Neural progenitor cell (in vitro differentiated cells): ENCODE measurements at places on chromosomes 4 and X.

- H3K27me3 ChIP-seq = no peaks in the 10 kb centered on the region
- H3K27ac ChIP-seq = no peak overlapping the region
- H3K4me3 ChIP-seq = no peak overlapping the region
- H3K4me1 ChIP-seq = no peaks in the 10 kb centered on the region
- DNase-seq = no peak
- H3K36me3 ChIP-seq = no peaks in the 10 kb centered on the region
These were observed 550.7 kb upstream of the SLIT2 start for GRCh38 chr4:19700992-19701391.

- DNase-seq = no peak
- peak overlapping the region; percentile 58 for H3K4me3 ChIP-seq
- H3K27me3 ChIP-seq = peaks cover 11% of the 10 kb centered on the region
- H3K36me3 ChIP-seq = no peaks in the 10 kb centered on the region
- no peak overlapping the region for H3K27ac ChIP-seq
These were observed 391 bp downstream of the UBL4A start for GRCh38 chrX:154486052-154486395.

DNA sequence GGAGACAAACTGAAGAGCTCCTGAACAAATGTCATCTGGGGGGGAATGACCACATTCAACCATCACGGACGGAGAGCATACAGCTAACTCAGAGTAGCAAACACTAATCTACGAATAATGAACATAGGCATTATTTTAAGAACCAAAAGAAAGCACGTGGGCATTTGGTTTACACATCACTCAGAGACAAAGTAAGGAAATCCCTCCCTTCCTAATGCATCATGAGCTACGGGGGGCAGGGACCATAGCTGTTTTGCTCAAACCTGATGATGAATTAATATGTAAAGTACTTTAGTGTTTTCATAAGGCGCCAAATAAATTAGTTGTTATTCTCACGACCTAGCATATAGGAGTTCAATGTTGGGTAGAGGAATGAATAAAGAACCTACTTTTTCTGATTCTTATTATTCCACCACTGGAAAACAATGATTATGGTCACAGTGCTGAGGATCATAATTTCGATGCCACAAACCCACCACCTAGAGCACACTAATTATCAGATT, 11.7 kb upstream of the TMEM156 start:
- no peaks in the 10 kb centered on the region for H3K27me3 ChIP-seq
- no peak for DNase-seq
- peaks cover 14% of the 10 kb centered on the region for H3K4me1 ChIP-seq
- no peaks in the 10 kb centered on the region for H3K36me3 ChIP-seq
- H3K4me3 ChIP-seq = peak overlapping the region; percentile 82

GRCh38 chr4:26609868-26610267, 26.0 kb downstream of the TBC1D19 start:
- no peaks in the 10 kb centered on the region for H3K36me3 ChIP-seq
- no peak for DNase-seq

DNA sequence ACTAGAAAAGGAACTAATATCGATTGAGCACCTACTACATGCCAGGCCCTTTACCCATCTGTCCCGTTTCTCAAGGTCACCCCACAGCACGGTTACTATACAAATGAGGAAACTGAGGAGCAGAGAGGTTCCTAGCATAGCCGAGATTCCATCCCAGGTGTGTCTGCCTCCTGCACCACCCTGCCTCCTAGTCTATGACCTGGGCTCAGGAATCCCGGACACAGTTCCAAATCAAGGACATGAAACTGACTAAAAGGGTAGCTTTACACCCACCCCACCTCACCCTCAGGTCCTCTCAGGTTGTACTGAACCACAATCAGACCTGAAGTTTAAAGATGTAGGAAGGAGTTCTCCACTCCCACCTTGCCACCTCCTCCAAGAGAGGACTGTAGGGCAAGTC, 55.6 kb downstream of the APBB2 start:
- H3K36me3 ChIP-seq = no peaks in the 10 kb centered on the region
- no peaks in the 10 kb centered on the region for H3K4me1 ChIP-seq
- no peak overlapping the region for H3K4me3 ChIP-seq
- no peak overlapping the region for H3K27ac ChIP-seq

DNA sequence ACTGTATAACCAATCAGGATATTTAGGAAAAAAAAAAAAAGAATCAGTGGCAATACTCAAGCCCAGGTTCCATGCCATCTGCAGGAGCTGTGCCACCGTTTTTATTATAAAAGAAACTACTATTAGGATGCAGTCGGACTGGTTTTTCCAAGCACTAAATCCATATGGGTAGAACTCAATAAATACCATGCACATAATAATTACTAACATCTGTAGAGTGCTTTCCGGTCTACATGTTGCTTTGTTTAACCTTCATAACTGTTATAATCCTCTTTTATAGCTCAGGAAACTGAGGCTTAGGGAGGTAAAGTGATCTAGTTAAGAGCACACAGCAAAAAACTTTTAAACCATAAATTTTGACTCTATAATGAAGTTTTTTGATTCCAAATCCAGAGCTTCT, 24.0 kb downstream of the ARSJ start:
- no peaks in the 10 kb centered on the region for H3K27me3 ChIP-seq
- no peak overlapping the region for H3K27ac ChIP-seq
- H3K4me3 ChIP-seq = no peak overlapping the region

GRCh38 chr4:109025471-109026076, 262.7 kb upstream of the ETNPPL start:
- no peaks in the 10 kb centered on the region for H3K36me3 ChIP-seq
- no peak overlapping the region for H3K27ac ChIP-seq
- no peak for DNase-seq
- no peaks in the 10 kb centered on the region for H3K27me3 ChIP-seq
- no peaks in the 10 kb centered on the region for H3K4me1 ChIP-seq

- H3K4me3 ChIP-seq = no peak overlapping the region
- peaks cover 25% of the 10 kb centered on the region for H3K36me3 ChIP-seq
These were observed 181.6 kb downstream of the MAPK10 start for GRCh38 chr4:86178211-86178610.

GRCh38 chrX:121886557-121886956, 839.1 kb downstream of the GLUD2 start:
- H3K4me3 ChIP-seq = no peak overlapping the region
- H3K36me3 ChIP-seq = peaks cover 3% of the 10 kb centered on the region

- H3K36me3 ChIP-seq = no peaks in the 10 kb centered on the region
- H3K27ac ChIP-seq = no peak overlapping the region
- H3K4me1 ChIP-seq = peaks cover 15% of the 10 kb centered on the region
- H3K4me3 ChIP-seq = no peak overlapping the region
These were observed 184.1 kb upstream of the HHIP start for GRCh38 chr4:144461906-144462305.

DNA sequence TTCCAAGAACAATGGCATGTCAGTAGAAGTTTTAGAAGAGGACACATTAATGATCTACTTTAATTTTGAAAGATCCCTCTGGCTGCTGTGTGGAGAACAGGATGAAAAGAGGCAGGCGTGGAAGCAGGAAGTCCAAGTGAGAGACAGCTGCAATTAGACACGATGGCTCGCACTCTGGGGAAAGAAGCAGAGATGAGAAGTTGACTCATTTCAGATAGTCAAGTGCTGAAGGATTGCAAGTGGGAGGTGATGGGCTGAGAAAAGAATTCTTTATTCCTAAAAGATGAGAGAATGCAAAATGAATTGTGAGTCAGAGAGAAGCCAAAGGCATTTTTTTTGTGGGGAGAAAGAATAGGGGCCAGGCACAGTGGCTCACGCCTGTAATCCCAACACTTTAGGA, 16.5 kb downstream of the RXFP1 start:
- H3K27me3 ChIP-seq = no peaks in the 10 kb centered on the region
- no peak overlapping the region for H3K4me3 ChIP-seq
- no peaks in the 10 kb centered on the region for H3K36me3 ChIP-seq

DNA sequence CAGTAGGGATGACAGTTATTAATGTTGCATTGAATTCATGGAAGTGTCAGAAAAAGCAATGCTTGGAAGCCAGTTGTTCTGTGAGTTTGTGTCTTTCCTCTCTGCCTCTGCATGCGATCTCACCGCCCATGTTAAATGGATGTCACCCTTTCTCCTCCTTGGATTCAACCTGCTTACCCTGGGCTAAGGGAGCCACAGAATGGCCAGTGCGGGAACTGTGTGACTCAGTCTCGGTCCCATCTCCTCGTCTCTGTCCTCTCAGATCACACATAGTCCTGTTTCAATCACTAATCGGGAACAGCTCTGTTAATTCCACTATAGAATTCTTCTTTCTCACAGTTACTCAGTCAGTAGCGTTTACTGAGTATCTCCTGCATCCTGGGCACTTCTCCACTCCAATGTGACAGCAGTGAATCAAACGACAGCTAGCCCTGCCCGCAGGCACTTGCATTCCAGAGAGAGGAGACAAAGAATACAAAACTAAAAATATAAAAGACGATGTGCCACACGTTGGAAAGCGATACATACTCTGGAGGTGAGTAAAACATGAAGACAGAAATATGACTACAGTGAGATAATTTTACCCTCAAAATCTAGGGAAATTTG, 53.6 kb upstream of the TLR3 start:
- H3K4me1 ChIP-seq = peaks cover 13% of the 10 kb centered on the region
- no peak overlapping the region for H3K4me3 ChIP-seq

DNA sequence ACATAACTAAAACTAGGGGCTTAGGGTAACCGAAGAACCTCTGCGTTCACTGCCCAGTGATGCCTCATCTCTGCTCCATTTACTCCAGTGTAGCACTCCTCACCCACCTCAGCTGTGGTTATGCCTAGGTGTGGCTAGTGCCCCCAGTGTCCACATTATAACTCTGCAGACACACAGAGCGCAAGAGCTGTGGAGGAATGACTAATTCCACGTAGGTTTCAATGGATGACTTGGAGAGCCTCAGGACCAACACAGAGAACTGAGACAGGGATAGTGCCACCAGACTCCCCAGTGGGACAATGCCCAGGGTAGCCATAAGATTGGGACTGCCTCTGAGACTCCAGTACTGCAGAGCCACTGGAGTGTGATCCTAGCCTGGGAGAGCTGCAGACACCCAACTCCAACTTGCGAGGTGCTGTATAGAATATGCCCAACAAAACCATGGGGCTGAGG, 542.4 kb upstream of the DIPK2B start:
- DNase-seq = no peak
- H3K27me3 ChIP-seq = no peaks in the 10 kb centered on the region
- H3K36me3 ChIP-seq = no peaks in the 10 kb centered on the region
- H3K4me1 ChIP-seq = no peaks in the 10 kb centered on the region

GRCh38 chrX:39654183-39654925, 443.4 kb downstream of the BCOR start:
- peak overlapping the region; percentile 15 for H3K4me3 ChIP-seq
- H3K27me3 ChIP-seq = no peaks in the 10 kb centered on the region
- H3K4me1 ChIP-seq = peaks cover 23% of the 10 kb centered on the region
- peak; percentile 66 for DNase-seq

DNA sequence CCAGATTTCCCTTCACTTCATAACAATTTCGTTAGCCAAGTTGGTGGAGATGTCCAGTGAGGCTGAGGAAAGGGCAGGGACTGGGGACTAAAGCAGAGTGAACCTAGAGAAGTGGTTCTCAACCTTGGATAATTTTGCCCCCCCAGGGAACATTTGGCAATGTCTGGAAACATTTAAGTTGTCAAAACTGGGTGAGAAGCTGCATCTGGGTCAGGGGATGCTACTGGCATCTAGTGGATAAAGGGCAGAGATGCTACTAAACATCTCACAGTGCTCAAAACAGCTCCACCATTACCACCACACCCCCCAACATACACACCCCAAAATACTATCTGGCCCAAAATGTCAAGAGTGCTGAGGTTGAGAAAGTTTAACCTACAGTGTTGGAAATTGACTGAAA, 32.0 kb upstream of the FGF16 start:
- no peaks in the 10 kb centered on the region for H3K27me3 ChIP-seq
- H3K4me1 ChIP-seq = no peaks in the 10 kb centered on the region
- H3K36me3 ChIP-seq = no peaks in the 10 kb centered on the region
- H3K4me3 ChIP-seq = no peak overlapping the region
- H3K27ac ChIP-seq = no peak overlapping the region

GRCh38 chrX:13152518-13153185, 108.2 kb upstream of the FAM9C start:
- H3K27ac ChIP-seq = no peak overlapping the region
- no peak overlapping the region for H3K4me3 ChIP-seq
- H3K27me3 ChIP-seq = no peaks in the 10 kb centered on the region
- no peak for DNase-seq
- no peaks in the 10 kb centered on the region for H3K36me3 ChIP-seq

DNA sequence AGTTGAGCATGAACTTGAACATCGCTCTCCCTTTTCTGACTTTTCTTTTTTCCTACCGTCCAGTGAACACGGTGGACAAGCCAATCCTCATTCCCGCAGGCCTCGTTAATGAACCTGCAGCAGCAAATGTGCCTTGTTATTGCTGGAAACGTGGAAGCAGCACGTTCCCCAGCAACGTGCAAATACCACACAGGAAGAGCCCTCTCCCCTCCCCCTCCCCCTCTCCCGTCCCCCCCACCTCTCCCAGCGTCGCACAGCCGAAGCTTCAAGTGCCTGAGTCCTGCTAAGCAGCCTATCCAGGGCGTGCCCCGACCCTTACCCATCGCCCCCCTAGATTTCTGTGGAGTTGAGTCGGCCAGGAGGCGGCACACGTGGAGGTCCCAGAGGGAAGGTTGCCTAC, 219.9 kb downstream of the BCOR start:
- peak; percentile 32 for DNase-seq
- no peaks in the 10 kb centered on the region for H3K36me3 ChIP-seq
- no peaks in the 10 kb centered on the region for H3K27me3 ChIP-seq
- H3K4me1 ChIP-seq = peaks cover 5% of the 10 kb centered on the region
- no peak overlapping the region for H3K4me3 ChIP-seq

GRCh38 chr4:80831383-80832361, 198.8 kb upstream of the BMP3 start:
- no peaks in the 10 kb centered on the region for H3K4me1 ChIP-seq
- no peaks in the 10 kb centered on the region for H3K27me3 ChIP-seq
- H3K4me3 ChIP-seq = no peak overlapping the region
- DNase-seq = no peak

- no peaks in the 10 kb centered on the region for H3K4me1 ChIP-seq
- no peak overlapping the region for H3K4me3 ChIP-seq
- peak; percentile 18 for DNase-seq
- H3K36me3 ChIP-seq = no peaks in the 10 kb centered on the region
These were observed 1.3 kb downstream of the SH3TC1 start for GRCh38 chr4:8200302-8200975.

GRCh38 chr4:151294833-151295496, 18.0 kb downstream of the PRSS48 start:
- peaks cover 28% of the 10 kb centered on the region for H3K4me1 ChIP-seq
- H3K27ac ChIP-seq = no peak overlapping the region
- H3K4me3 ChIP-seq = no peak overlapping the region
- peaks cover 10% of the 10 kb centered on the region for H3K36me3 ChIP-seq
- no peak for DNase-seq

- no peak overlapping the region for H3K4me3 ChIP-seq
- H3K4me1 ChIP-seq = peaks cover 10% of the 10 kb centered on the region
- no peaks in the 10 kb centered on the region for H3K27me3 ChIP-seq
- no peak overlapping the region for H3K27ac ChIP-seq
- DNase-seq = no peak
These were observed 85.4 kb downstream of the PDE5A start for GRCh38 chr4:119543187-119543586.

DNA sequence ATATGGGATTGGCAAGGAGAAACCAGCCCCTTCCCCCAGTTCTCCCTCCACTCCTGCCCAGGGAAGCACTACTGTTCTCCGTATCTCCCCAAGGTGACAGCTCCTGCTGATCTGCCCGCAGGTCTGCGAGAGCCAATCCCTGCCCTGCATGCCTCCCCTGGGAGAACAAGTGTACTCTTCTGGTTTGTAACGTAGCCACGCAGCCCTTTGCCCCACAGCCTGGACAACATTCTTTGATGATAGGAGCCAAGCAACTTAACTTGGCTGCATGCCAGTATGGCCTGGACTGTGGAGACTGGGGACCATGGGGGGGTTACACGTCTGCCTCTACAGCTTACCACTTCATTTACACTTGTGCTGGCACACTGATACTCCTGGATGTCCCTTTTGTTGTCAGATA, 2.0 kb downstream of the STBD1 start:
- DNase-seq = no peak
- H3K27me3 ChIP-seq = peaks cover 20% of the 10 kb centered on the region
- no peaks in the 10 kb centered on the region for H3K4me1 ChIP-seq
- H3K36me3 ChIP-seq = no peaks in the 10 kb centered on the region
- no peak overlapping the region for H3K4me3 ChIP-seq
- H3K27ac ChIP-seq = no peak overlapping the region
